ENCODE measurements at places on chromosomes 7 and 10.

GRCh38 chr10:6008497-6009142 is 31.3 kb upstream of the IL15RA start:
- DNase-seq, result no peak

GRCh38 chr7:126605056-126605455 is 647.7 kb downstream of the GRM8 start:
- DNase-seq, result no peak

DNA sequence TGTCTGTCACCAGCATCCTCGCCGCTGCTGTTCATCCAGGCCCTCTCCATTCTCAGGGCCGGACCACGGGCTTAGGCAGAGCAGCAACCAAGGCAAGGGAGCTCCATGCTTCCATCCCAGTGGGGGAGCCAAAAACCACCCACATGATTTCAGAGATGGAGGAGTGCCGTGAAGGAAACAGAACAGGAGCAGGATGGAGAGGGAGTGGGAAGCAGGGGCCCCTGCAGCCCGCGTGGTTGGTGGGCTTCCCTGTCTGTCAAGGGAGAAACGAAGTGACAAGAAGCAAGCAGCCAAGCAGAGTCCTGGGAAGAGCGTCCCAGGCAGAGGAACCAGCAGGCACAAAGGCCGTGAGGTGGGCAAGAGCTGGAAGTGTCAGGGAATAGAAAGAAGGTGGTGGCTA is 95.7 kb downstream of the SLIT1 start:
- DNase-seq, result no peak

GRCh38 chr10:122373721-122374120 is 787 bp upstream of the PLEKHA1 start:
- DNase-seq, result no peak

DNA sequence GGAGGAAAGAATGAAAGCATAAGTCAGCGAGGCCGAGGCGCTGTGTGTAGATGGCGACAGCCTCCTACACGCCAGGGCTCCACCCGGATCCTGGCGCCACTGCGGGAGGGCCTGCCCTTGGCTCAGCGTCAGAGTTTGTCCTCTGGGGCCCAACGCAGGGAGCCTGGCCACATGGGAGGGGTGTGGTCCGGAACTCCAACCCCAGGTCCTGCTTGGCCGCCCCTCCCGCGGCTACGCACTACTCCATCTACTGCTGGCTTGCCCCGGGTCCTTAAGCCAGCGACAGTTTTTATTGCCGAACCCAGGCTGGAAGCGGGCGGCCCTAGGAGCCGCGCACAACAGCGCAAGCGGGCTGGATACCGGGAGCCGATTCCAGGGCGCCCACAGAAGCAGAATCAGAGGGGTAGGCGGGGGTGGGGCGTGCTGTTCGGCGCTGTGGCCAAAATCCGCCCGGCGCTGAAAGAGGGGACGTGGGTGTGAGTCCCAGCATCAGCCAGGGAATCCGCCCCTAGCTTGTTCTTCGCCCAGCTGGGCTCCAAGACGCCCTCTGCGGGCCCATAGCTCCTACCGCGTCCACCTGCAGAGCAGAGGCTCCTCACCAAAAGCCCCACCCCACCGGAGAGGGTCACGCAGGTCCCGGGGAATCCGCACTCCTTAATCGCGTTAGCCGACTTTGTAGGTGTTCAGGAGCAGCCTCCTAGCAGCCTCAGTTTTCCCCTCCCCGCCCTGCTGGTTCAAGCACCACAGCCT is 4.5 kb downstream of the KAZALD1 start:
- no peak for DNase-seq

- DNase-seq, result no peak
These were observed 7.2 kb downstream of the DBNL start for GRCh38 chr7:44051611-44052220.

DNA sequence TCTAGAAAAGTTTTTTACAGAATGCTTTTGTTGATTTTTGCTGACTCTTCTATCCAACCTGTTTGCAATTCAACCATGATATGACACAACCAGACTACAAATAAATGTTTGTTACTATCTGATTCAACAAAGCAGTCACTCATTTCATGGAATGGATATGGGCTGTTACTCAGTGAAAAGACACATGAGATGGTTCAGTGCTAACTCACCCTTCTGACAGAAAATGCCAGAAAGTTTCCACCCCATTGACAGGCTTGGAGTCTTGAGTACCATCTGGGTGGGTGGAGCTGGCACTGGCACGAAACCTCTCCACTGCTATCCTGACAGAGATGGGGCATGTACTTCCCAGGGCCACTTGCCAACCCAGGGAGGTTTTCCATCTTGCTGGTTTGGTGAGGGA is 39.5 kb downstream of the RBM28 start:
- DNase-seq, result no peak

GRCh38 chr7:145902123-145902522 is 214.5 kb upstream of the CNTNAP2 start:
- DNase-seq, result no peak

DNA sequence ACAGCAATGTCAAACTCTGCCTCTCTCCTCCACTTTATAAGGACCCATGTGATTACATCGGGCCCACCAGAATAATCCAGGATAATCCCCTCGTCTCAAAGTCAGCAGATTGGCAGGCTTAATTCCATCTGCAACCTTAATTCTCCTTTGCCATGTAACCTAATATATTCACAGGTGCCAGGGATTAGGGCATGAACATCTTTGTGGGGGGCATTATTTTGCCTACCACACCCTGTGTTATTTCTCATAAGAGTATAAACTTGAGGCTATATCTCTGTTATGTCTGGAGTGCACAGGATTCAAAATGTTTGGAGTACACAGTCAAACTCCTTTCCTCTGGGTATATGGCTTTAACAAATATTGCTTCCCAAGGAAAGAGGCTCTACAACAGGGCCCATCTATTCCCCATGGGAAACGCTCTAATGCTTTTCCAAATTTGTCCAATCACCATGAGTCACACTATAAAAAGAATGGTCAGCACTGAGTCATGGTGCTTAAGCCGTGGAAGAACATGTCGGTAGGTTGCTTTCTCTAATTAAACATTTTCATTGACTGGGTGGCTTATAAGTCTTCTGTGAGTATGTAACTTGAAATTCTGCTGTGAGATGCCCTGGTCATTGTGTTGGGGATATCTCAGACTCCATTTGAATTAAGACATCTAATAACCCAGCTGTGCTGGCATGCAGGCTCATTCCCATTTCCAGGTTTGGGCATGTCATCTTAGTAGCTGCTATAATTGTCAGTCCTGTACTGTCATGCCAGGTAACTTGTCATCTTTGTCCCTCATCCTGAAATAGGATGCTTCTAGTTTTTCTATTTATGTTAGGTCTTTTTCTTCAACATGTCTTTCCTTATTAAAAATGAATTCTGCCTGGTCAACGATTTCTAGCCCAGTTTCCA is 11.5 kb upstream of the AKR1B10 start:
- DNase-seq, result no peak

GRCh38 chr7:38330861-38331621 is 57.6 kb upstream of the TARP start:
- DNase-seq, result no peak

DNA sequence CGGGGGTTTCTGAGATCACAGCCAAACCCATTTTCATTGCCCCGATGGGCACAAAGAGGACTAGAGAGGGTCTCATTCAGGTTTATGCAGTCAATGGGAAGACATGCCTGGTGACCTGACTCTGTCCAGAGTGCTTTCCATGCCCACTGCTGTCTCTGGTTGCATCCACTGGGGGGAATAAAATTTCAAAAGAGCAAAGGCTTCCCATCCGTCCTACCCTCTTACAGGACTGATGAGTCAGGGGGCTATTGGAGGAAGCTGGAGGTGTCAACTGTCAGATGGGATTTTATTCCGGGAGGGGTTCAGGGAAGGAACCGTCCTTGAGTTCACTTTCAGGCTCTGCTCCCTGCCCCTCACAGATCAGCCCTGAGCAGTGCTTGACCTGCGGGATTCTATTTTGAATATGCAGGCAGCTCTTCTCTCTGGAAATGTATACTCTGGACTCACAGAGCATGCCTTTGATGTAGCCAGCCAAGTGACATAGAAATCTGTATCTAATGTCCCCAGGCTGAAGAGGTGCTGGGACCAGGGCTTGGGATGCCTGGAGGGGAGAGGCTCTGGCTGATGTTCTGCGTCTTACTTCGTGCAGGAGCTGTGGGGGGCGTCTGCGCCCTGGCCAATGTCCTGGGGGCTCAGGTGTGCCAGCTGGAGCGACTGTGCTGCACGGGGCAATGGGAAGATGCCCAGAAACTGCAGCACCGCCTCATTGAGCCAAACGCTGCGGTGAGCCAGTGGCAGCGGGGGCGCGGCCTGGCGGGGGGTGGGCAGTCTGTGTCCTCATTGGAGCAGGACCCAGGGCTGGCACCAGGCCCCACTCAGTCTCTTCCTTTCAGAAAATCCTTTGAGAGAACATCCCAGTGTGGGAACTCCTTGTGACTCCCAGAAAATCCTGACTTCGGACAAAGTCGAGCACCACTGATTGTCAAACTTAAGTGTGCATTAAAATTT is 12.0 kb downstream of the C10orf62 start:
- DNase-seq, result no peak

DNA sequence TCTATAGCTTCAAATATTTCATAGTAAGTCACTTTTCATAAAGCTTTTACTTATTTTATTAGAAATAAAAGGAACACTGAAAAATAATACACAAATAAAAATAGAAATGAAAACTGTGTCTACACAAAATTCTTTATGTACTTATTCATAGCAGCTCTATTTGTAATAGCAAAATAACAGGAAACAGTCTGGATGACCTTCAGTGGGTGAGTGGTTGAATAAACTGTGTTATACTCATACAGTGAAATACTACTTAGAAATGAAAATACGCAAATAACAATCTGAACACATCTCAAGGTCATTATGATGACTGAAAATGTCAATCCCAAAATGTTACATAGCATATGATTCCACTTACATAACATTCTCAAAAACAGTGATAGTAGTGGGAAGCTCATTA is 138.7 kb upstream of the PCLO start:
- no peak for DNase-seq
